ENCODE measurements at places on chromosomes 7 and 10. TPM values are rescaled to one million over a fixed set of nuclear protein-coding genes. Genes with fewer than 3 reads are reported as not detected.

- DNase-seq: no peak
- no peak overlapping the region for H3K27ac ChIP-seq
- no peak overlapping the region for H3K4me3 ChIP-seq
Observed at GRCh38 chr10:69268761-69269416, 9.4 kb upstream of the HK1 start.

- no peak overlapping the region for H3K4me3 ChIP-seq
- no peak overlapping the region for H3K27ac ChIP-seq
- no peaks in the 10 kb centered on the region for H3K4me1 ChIP-seq
Observed at GRCh38 chr10:129594811-129595210, 127.8 kb downstream of the MGMT start.

GRCh38 chr10:26738301-26738911, 40.9 kb downstream of the PDSS1 start:
- no peaks in the 10 kb centered on the region for H3K4me1 ChIP-seq
- no peak overlapping the region for H3K27ac ChIP-seq
- DNase-seq: no peak
- H3K27me3 ChIP-seq: no peaks in the 10 kb centered on the region
- H3K36me3 ChIP-seq: peaks cover 74% of the 10 kb centered on the region

The HIPK2 gene
- 49.5 TPM for total RNA-seq

DNA sequence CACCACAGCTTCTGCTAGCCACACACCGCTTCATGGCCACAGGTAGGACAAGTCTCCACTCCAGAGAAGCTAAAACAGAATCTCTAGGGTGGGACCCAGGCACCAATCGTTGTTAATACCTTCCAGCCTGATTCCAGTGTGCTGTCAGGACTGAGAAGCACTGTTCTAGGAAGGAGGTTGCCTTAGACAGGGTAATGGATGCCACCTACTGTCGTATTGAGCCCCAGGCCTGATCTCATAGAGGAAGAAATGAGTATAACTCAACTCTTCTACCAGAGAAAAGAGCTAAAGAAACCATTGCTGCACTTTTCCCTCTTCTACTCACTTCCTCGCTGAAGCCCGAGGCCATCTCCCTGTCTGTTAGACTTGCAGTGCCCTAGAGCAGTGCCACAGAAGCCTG, 31.8 kb downstream of the CNNM1 start:
- no peaks in the 10 kb centered on the region for H3K4me1 ChIP-seq
- no peaks in the 10 kb centered on the region for H3K36me3 ChIP-seq
- no peak overlapping the region for H3K4me3 ChIP-seq
- no peak for DNase-seq

DNA sequence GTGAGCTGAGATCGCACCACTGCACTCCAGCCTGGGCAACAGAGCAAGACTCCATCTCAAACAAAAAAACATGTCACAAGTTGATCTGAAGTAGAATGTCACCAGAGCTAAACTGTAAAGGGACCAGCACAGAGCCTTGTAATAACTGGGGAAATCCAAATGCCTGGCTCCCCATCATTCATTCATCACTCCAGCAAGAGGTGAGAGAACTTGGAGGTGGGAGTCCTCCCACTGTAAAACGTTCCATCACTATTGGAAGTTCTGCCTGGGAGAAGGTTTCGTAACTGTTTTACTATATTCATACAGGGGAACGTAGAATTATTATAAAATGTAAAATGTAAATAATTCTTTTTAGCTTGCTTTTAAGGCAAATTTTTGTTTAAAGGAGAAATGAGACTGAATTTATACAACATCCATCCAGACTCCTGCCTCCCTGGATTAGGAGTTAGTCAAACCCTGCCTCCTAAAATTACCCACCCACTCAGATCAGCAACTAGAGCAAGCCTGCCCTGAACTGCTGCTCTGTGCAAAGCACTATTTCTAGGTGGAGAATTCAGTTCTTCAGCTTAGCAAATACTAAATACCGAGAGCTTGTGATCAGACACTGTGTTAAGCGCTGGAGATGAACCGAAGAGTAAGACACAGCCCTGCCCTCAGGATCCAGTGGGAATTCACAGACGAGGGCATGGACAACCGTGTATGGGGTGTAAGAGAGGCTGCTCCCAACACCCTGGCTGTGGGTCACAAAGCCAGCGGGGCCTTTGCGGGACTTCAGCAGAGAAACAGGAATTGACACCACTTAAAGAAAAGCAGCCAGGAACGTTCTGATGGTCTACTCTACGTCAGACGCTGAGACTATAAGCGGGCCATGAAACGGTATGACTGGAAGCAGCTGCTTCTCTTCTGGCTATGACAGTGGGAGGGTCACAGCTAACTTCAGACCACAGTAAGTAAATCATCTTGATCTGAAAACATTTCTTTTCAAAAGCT, 208.3 kb downstream of the ZMYND11 start:
- no peak overlapping the region for H3K4me3 ChIP-seq
- no peaks in the 10 kb centered on the region for H3K36me3 ChIP-seq
- no peaks in the 10 kb centered on the region for H3K27me3 ChIP-seq
- H3K4me1 ChIP-seq: no peaks in the 10 kb centered on the region

The PRDX3 gene
- 281 TPM for total RNA-seq

- no peaks in the 10 kb centered on the region for H3K4me1 ChIP-seq
- DNase-seq: no peak
- H3K4me3 ChIP-seq: no peak overlapping the region
Observed at GRCh38 chr10:13823709-13824405, 237.1 kb downstream of the PRPF18 start.

The BLVRA gene
- total RNA-seq: 29.7 TPM

DNA sequence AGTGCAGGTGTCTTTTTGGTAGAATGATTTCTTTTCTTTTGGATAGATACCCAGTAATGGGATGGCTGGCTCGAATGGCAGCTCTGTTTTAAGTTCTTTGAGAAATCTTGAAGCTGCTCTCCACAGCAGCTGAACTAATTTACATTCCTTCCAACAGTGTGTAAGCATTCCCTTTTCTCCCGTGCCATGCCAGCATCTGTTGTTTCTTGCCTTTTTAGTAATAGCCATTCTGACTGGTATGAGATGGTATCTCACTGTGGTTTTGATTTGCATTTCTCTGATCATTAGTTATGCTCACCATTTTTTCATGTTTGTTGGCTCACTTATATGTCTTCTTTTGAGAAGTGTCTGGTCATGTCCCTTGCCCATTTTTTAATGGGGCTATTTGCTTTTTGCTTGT, 486.3 kb downstream of the GALNT17 start:
- no peak for DNase-seq
- H3K27me3 ChIP-seq: no peaks in the 10 kb centered on the region
- no peak overlapping the region for H3K4me3 ChIP-seq
- no peaks in the 10 kb centered on the region for H3K4me1 ChIP-seq
- no peaks in the 10 kb centered on the region for H3K36me3 ChIP-seq

The NAT16 gene
- 2.0 TPM for total RNA-seq

DNA sequence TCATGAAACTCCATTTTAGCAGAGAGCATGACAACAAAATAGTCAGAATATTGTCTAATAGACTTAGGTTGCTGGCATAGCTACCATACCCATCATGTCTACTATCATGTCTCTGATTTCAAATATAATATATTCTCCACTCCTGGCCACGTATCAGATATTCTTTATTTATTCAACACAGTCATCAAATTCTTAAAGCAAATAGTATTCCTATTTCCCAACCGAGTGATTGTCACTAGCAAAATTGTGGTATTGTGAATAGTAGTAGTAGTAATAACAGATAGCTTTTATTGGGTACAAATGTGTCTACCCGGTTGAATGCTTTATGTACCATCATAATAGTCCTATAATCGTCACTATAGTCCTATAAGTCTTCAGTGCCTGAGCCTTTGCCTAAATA, 918.6 kb downstream of the KCNMA1 start:
- no peak overlapping the region for H3K4me3 ChIP-seq
- no peaks in the 10 kb centered on the region for H3K36me3 ChIP-seq
- H3K4me1 ChIP-seq: no peaks in the 10 kb centered on the region
- no peak overlapping the region for H3K27ac ChIP-seq

DNA sequence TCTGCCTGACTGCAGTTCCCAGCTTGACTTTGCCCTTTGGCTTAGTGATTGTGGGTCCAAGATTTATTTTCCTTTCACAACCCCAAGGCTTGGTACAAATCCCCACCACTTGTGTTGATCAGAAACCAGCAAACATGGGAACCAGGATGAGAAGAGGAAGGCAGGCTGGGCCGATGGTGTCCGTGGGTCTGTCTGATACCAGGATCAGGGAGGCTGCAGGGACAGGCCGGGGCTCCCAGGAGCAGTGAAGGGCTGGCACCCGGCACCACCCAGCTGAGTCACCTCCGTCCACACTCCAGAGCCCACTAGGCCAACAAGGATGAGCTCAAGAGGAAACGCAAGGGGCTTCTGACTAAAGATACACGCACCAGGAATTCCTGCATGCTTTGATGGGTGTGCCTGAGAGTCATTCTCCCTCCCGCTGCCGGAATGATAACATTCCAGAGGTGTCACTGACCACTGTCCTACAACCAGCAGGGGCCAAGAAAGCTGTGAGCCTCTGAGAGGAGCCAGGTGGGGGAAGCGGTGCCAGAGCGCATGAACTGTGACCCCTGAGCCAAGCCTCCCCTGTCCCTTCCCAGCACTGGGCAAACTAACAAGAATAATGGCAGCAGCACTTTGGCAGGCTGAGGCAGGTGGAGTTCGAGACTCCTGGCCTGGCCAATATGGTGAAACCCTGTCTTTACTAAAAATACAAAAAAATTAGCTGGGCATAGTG, 29.2 kb upstream of the PROSER2 start:
- DNase-seq: peak; percentile 86
- H3K27me3 ChIP-seq: no peaks in the 10 kb centered on the region
- peaks cover 14% of the 10 kb centered on the region for H3K4me1 ChIP-seq

The NEBL gene
- 16.6 TPM for total RNA-seq

- peaks cover 15% of the 10 kb centered on the region for H3K36me3 ChIP-seq
- peaks cover 7% of the 10 kb centered on the region for H3K4me1 ChIP-seq
- no peak overlapping the region for H3K4me3 ChIP-seq
- no peaks in the 10 kb centered on the region for H3K27me3 ChIP-seq
Observed at GRCh38 chr7:151240536-151240935, 8.0 kb downstream of the SMARCD3 start.

The LOXL4 gene
- 1.3 TPM for total RNA-seq

The DLX6 gene
- not detected for total RNA-seq

Measured in HCT116 (cell line).